ENCODE measurements at places on chromosomes 5 and 9.

DNA sequence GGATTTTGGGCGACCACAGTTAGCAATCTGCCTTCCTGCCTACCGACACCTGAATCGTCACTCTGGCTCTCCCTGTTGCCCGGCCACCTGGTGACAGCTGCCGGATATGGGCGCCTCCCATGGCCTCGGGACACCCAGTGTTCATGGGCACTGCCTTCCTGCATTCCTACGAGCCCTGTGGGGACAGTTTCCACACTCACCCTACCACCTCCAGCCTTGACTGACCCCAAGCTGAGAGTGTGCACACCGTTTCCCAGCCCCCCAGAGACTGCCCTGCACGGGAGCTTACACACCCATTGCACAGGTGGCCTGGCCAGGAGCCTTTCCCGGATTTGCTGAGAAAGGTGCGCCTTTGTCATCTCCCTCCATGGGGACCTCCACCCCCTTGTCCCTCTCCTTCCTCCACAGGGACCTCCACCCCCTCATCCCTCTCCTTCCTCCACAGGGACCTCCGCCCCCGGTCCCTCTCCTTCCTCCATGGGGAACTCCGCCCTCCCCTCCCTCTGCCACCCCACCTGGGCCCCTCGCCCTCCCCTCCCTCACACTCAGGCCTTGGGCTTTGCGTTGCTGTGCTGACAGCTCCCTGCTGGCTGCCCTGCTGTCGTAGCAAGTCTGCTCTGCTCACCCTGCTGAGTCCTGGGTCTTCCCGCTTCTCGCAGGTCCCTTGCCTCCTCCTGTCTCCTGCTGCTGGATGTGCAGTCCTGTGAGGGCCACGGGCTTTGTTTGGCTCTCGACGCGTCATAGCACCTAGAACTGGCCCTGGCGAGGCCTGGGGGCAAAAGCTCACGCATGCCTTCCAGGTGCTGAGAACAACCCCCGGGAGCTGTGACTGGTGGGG lies 48.4 kb downstream of the MRPL36 start:
- no peak for DNase-seq

- DNase-seq = no peak
Observed at GRCh38 chr5:79992891-79993657, 2.0 kb upstream of the MTX3 start.

DNA sequence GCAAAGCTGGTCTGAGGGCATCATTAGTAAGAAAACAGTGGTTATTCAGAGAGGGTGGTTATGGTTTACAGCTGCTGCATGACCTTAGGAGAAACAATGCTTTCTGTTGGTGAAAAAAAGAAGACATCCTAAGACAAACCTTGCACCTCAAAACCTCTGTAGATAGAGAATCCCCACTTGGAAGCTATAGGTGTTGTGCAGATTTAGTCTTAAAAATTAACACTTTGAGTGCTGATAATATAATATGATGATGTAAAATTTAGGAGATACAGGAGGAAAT lies 1.4 kb upstream of the PTTG1 start:
- no peak for DNase-seq

- no peak for DNase-seq
Observed at GRCh38 chr9:108056805-108057386, 567.3 kb upstream of the KLF4 start.

DNA sequence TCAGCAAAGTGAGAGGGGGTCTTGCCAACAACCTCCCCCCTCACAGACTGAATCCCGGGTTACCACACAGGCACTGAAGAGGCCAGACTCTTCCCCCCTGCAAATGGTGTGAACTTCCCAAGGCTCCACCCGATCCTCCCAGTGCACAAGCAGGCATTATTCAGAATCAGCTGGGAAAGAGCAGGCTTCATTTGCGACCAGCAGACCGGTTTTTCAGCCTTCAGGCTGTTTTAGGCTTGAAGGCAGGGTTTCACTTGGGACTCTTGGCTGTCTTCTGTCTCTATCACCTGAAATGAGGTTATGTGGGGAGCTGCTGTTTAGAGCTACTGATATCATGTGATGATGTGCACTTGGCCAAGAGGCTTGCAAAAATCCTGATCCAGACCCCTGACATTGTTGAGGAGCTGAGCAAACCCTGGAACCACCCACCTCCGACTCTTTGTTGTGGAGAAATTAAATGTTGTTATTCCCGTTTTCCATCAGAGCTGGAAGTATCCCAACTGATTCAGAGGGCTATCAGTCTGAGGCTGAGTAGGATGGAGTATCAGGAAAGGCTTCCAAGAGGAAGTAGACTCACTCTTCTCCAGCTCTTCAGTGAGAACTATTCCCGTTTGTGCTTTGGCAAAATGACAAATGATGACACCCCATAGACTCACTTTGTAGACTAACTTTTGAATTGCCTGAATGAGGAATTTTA lies 63.3 kb upstream of the ZFR start:
- no peak for DNase-seq
